ENCODE measurements at places on chromosomes 11 and 22.
A peak's percentile ranks its signal among the peaks of the same experiment; 100 is the strongest.

- DNase-seq, result peak; percentile 92
These were observed 12.6 kb upstream of the COX8A start for GRCh38 chr11:63961608-63962412.

GRCh38 chr22:36049678-36049997, 21.0 kb upstream of the RBFOX2 start:
- DNase-seq, result no peak

DNA sequence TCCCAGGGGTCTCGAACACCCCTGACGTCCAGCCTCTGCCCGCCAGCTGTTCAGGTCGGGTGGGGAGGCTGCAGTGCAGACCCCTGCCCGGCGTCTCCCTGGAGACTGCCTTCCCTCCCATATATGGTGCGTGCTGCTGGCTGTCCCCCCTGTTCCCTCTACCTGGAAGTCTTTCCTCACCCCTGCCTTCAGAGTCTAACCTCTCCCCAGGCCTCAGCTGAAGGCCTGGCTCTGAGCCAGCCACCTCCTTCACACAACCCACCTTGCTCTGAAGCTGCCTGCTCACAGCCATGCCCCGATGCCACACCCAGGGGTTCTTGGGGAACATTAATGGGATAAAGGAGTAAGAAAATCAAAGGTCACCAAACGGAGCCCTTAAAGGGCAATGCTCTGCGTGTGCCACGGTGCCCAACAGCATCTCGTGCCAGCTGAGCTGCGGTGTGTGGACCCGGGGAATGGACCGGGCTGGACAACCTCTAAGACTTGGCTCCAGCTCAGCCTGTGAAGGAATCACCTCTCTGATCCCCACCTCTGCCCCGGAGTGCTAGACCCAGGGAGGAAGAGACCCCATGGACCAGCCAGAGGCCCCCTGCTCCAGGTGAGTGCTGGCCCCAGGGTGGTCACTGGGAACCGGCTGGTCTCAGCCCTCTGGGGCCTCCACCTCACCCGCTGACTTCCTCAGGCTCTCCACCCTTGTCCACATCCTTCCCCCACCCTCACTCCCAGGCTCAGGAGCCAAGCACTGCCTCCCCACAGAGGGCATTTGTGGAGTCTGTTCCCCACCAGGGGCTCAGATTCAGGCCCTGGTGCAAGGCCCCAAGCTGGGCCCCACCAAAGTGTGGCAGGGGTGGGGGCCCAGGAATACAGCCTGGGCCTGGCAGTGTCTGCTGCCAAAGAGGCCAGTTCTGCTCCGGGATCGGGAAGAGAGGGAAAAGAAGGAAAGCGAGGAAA, at the start of gene NLRP6:
Gene NLRP6, plus strand, starts transcription at position 407 of the 951 bp plus-strand sequence. Its CDS starts 163 bp downstream, at position 570.
- DNase-seq, result peak; percentile 19

DNA sequence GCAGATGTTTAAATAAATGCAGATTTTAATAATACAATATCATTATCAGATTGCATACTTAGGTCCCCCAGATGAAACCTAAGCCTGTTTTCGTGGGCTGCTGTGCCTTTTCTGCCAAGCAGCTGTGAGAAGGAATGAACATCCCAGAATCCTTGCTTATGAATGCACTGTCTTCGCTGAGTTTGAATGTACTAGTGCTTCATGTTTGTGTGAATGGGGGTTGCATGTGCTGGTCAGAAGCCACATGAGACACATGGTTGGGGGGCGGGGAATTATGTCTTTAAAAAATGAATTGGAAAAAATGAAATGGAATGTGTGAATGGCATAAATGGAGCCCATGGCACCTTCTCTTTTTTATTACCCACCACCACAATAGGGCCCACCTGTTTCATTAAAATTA, 125.4 kb upstream of the HSD17B12 start:
- DNase-seq, result no peak

DNA sequence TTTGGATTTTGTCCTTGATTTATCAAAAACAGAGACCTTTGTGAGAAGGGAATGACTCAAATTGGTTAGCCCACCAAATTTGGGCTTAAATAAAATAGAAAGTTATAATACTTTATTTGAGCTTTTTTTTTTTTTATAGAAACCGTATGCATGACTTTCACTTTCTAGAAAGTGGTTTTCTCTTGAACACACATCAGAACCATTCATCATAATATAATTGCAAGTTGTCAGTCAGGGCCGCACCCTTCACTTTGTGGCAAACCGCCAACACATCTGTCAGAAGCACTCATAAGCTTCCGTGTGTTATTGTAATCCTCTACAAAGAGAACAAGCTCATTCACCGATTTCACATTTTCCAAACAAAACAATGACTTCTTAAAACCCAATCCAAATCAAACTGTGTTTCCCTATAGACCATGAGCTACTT, 76.1 kb downstream of the SOX6 start:
- peak; percentile 80 for DNase-seq

DNA sequence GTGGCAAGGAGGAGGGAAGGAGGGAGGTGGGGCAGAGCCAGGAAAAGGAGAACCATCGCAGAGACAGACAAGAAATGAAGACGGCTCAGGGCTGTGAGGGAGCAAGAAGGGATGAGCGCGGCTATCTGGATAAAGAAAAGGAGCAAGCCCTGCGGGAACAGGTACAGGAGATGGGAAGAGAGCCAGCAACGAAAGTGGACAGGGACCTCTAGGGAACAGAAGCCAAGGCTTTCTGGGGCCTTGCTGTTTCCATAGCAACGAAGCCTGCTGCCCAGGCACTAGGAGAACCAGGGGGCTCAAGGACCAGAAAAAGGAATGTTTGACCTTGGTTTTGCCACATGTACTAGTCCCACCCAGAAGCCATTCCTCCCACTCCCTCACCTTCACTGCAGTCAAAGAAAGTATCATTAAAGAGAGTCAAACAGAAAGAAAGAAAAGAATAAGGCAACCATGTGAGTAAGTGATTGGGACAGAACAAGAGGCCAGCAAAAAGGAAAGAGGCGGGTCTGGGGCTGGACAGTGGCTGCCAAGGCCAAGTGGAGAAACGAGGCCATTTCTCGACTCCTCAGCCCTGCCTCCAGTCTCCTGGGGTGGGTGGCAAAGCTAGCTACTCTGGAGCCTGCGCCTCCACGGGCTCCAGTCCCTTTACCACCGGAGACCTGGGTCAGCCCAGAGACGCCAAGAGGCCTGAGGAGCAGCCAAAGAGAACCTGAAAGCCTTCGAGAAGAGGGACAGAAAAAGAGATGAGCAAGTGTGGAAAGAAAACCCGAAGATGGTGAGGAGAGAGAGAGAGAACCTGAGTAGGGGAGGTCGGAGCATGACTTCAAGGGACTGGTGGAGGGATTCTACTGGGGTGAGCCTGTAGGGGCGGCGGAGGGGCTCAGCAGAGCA, 35.1 kb downstream of the NRXN2 start:
- peak; percentile 35 for DNase-seq

DNA sequence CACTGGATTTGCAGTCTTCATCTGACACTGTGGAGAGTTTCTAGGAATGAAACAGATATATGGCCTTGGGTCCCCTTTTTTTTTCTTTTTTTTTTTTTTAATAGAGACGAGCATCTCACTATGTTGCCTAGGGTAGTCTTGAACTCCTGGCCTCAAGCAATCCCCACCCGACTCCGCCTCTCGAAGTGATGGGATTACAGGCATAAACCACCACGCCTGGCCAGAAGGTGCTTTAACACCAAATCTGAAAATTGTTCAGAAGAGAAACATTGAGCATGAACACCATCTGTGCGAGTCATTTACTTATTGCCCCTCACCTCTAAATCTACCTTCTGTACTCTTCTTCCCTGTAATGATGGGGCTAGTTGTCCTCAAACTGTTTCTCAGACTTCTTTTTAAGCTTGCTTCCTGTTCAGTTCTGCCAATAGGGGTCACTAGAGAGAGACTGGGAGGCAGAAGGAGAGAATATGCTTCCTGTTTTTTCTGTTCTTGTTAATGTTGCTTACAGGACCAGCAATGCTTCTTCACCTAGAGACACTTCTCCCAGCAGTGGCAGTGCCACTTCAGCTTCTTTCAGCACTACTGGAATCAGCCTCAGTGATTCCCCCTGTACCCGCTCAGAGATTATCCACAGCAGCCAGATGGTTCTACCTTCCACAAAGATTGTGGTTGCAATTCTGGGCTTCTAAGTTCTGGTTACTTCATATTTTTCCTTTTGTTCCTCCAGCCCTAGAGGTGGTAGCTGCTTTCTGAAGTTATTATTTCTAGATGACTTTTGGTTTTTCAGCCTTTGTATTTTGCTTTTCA, 20.8 kb upstream of the ZBED5 start:
- DNase-seq, result no peak

- peak; percentile 89 for DNase-seq
These were observed 3.2 kb upstream of the CSDC2 start for GRCh38 chr22:41557401-41558240.

Data from femur (tissue), 1 donor.